ENCODE measurements at places on chromosomes 16 and 17. TPM values are rescaled to one million over a fixed set of nuclear protein-coding genes. Genes with fewer than 3 reads are reported as not detected.

DNA sequence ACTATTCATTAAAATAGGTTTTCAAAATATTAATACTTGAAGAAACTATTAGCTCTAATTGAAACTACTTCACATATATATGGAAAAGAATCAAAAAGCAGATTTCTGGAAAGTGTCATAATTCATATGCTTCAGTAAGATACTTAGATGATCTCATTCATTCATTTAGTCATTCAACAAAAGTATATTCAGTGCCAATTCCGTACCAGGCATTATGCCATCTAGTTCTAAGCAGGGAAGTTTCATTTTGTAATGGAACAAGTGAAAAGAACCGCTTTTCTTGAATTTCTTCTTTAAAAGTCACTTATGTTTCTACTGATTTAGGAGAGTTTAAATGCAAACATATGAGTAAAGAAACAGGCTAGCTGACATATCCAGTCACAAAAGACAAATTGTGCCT lies 118.3 kb upstream of the FAM20A start:
- no peak for DNase-seq

- no peak for DNase-seq
Observed at GRCh38 chr16:69775563-69775962, 13.4 kb downstream of the WWP2 start.

GRCh38 chr17:80845069-80845862 lies 146.4 kb upstream of the CHMP6 start:
- no peak for DNase-seq

DNA sequence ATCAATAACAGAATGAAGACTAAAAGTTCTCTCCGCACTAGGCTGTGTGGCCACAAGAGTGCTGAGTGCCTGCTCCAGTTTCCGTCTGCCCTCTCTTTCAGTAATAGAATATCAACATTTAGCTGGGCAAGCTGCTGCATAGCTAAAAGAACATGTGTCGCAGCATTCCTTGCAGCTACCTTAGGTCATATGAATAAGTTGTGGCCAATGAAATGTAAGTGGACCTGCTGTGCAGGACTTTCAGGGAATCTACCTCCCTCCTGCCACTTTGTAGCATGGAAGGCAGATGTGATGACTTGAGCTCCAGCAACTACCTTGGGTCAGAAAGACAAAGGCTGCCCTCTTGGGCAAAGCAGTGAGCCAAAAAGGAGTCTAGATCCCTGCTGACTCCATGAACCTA lies 25.4 kb downstream of the SLC39A11 start:
- no peak for DNase-seq

GRCh38 chr17:27631897-27632725 lies 1.1 kb downstream of the LGALS9 start:
- DNase-seq: no peak

CYGB gene
- 5.0 TPM for total RNA-seq

- DNase-seq: no peak
Observed at GRCh38 chr17:4389079-4389478, 22.6 kb upstream of the UBE2G1 start.

- peak; percentile 71 for DNase-seq
Observed at GRCh38 chr17:2054512-2055291, at the start of gene HIC1. Gene HIC1 (plus strand): TSS chr17:2055103. CDS start chr17:2056691, 1,588 bp downstream.

C17orf78 gene
- not detected for total RNA-seq

DNA sequence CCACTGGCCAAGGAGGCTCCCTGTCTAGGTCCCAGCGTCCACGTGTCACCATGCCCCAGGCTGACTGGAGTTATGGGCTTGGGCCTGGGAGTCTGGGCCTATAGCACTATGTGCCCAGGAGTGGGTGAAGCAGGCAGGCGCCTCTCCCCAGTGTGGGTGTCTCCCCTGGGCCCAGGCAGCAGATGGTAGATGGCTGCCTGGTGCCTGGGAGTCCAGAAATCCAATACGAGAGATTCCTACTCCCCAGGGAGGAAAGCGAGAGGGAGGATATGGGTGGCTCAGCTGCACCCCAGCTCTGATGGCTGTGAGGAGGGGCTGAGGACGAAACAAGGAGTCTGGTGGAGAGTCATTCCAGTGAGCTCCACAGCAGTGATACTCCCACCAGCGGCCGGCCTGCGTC lies 5.0 kb downstream of the KCNH6 start:
- no peak for DNase-seq

- no peak for DNase-seq
Observed at GRCh38 chr17:364766-365165, 12.2 kb upstream of the RPH3AL start.

GRCh38 chr17:40974366-40974765 lies 7.6 kb upstream of the KRT39 start:
- DNase-seq: no peak

- DNase-seq: no peak
Observed at GRCh38 chr16:21223787-21224186, 9.7 kb upstream of the ANKS4B start.

NACA2 gene
- total RNA-seq: not detected

GRCh38 chr17:20930081-20930760 lies 112.6 kb downstream of the USP22 start:
- no peak for DNase-seq

CHST6 gene
- 0.15 TPM for total RNA-seq

SPATA33 gene
- 5.2 TPM for total RNA-seq

GRCh38 chr17:57256708-57257112 lies 387 bp downstream of the MSI2 start:
- no peak for DNase-seq

GRCh38 chr17:68197091-68197996 lies 50.5 kb upstream of the AMZ2 start:
- no peak for DNase-seq

CACNG5 gene
- total RNA-seq: not detected

PITPNM3 gene
- 1.8 TPM for total RNA-seq

GRCh38 chr17:7393613-7394451 lies 493 bp downstream of the PLSCR3 start:
- no peak for DNase-seq

TBC1D16 gene
- total RNA-seq: 16.4 TPM

DNA sequence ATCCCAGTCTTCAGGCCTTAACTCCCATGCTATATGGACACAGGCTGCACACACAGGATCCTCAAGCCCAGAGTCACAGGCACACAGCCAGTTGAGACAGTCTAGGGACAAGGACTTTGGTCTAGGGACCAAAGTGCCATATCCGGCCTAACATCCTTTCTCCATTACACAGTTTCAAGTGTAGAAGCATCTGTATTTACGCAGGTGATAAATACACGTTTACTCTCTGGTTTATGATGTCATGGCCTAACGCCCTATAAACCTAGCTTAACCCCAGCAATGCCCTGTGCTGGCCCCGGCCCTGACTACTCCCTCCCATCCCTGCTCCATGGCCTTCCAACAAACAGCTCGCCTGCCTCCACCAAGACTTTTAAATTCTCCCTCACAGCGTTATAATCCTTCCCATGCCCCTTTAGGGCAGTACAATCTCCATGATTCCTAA lies 17.1 kb downstream of the CUEDC1 start:
- no peak for DNase-seq

GRCh38 chr17:51933647-51934046 lies 224.9 kb downstream of the CA10 start:
- no peak for DNase-seq

COTL1 gene
- total RNA-seq: 15.9 TPM

- DNase-seq: no peak
Observed at GRCh38 chr16:86919578-86920305, 341.4 kb downstream of the FOXL1 start.

DNA sequence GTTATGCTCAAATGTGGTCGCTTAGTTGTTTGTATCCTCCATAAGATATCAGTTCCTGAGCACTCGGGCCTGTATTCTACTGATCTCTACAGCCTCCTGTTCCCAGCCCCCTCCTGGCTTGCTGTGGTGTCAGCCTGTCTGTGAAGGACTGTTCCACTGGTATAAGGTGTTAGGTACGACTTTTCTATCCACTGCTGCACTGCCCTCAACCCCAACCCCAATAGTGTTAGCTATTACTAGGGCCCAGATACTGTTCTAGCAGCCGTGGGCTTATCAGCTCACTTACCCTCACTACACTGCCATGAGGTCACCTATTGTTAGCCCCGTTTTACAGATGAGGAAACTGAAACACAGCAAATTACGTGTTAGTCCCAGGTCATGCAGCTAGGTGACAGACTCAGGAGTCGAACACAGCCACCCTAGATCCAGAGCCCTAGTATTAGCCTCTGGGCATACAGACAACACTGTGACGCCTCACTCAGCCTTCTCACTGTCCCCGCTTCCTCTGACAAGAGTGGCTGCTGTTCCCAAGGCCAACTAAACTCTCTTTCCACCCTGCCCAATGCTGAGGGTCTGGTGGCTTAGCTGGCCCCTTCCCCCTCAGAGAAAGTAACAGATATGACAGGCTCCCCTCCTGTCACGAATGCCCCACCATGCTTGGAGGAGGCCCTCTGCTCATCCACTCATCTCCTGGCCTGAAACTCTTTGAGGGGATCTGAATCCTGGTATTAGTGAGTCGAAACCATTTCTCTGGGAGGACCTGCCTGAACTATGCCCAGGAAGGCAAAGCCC lies 25.6 kb upstream of the ZNF652 start:
- DNase-seq: no peak

DPEP1 gene
- total RNA-seq: 0.13 TPM

PTX4 gene
- total RNA-seq: not detected

GRCh38 chr16:89172528-89173173 lies 1.1 kb downstream of the CDH15 start:
- DNase-seq: no peak

GRCh38 chr16:70432356-70432722 lies 6.6 kb downstream of the ST3GAL2 start:
- DNase-seq: no peak

ASPA gene
- 5.1 TPM for total RNA-seq

DNA sequence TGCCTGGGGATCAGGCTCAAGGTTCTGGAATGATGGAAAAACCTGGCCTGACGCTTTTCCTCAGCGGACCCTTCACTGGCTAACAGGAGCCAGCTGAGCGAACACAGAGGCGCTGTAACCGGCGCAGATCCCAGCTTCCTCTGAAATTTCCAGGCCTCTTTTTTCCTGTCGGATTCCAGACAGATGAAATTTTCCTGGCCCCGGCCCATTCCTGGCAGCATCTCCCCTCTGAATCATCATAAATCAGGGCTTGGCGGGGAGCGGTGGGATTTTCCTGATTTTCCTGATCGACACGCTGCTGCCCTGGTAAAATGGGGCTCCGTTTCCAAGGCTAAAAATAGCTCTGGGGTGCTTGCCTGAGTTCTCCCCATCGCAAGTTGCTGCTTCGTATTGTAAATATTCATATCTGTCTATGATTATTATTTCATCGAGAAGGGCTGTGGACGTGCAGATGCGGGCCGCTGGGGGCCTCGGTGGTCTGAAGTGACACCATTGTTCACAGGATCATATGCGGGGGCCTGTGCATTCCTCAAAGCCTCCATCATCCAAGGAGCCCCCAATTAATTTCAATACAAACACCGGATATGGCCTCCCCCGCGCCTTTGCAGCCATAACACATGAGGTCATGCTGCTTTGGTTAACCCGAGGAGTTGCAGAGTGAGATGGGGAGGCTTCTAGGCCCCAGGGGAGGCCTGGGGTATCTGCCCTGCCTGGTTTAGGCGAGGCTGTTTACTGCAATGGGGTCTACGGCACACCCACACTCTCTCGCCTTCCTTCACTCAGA lies 45.8 kb upstream of the ETV4 start:
- DNase-seq: peak; percentile 47

GRCh38 chr17:66775881-66776400 lies 59.0 kb upstream of the CACNG5 start:
- no peak for DNase-seq

DNA sequence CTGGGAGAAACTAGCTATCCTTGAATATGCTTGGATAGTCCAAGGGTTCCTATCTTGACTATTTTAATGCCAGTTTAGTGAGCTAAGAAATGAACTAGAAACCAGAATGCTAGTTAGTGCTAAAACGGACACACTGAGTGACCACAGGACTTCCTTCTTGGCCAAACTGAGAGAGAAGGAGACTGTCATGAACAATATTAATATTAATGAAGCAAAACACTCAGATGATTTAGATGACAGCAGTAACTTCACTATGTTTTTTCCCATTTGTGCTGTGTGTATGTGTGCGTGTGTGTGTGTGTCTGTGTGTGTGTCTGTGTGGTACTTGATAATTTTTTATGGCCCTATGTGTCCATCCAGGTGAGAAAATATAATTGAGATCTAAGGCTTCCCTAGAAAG lies 2.2 kb upstream of the ATXN1L start:
- DNase-seq: no peak

CHST4 gene
- 3.9 TPM for total RNA-seq

FNDC8 gene
- not detected for total RNA-seq

RPA1 gene
- 33.3 TPM for total RNA-seq

- DNase-seq: no peak
Observed at GRCh38 chr17:5033352-5034015, 1.7 kb downstream of the SLC52A1 start.

MGAT5B gene
- total RNA-seq: not detected

- DNase-seq: peak; percentile 62
Observed at GRCh38 chr17:49223517-49224197, 6.9 kb downstream of the PHOSPHO1 start.

- no peak for DNase-seq
Observed at GRCh38 chr16:48158296-48158695, 2.5 kb upstream of the ABCC12 start.

- no peak for DNase-seq
Observed at GRCh38 chr16:6946802-6947201, 385.8 kb upstream of the RBFOX1 start.

GRCh38 chr17:8375738-8376259 lies 705 bp downstream of the KRABD2 start:
- DNase-seq: no peak

GRCh38 chr17:2055292-2056205 lies 646 bp downstream of the HIC1 start:
- DNase-seq: no peak

DNA sequence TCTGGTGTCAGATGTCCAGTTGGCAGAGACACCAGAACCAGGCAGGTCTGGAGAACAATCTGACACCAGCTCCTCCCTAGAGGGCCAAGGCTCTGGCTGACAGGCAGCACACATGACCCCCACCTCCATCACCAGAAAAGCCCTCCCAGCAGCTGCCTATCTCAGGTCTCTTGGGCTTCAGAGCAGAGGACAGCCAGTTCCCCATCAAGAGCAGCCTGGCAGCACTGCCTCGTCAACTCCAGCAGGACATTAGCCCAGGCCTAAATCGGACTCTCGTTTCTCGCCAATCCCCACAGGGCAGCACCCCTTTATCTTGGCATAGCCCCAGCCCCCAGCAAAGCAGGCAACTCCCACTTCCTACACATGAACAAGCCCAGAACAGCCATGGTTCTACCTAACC lies 4.4 kb downstream of the JUP start:
- no peak for DNase-seq

SOX8 gene
- total RNA-seq: not detected

GRCh38 chr17:17385491-17385890 lies 82.3 kb downstream of the NT5M start:
- DNase-seq: no peak

- no peak for DNase-seq
Observed at GRCh38 chr17:3959295-3959899, 4.8 kb downstream of the ATP2A3 start.

CTRB1 gene
- 9.7 TPM for total RNA-seq

ASGR1 gene
- 526 TPM for total RNA-seq

CTRB2 gene
- 12.7 TPM for total RNA-seq
